ENCODE measurements at places on chromosomes 12 and 14. TPM values are rescaled to one million over a fixed set of nuclear protein-coding genes. Genes with fewer than 3 reads are reported as not detected.

SLC25A3 gene
- total RNA-seq, result 355 TPM

CNTN1 gene
- not detected for total RNA-seq

POC1B gene
- total RNA-seq, result 41.0 TPM

- DNase-seq, result peak; percentile 28
- peak overlapping the region; percentile 41 for H3K27ac ChIP-seq
- no peak overlapping the region for H3K4me3 ChIP-seq
Observed at GRCh38 chr12:108570743-108571608, 8.6 kb downstream of the ISCU start.

DNA sequence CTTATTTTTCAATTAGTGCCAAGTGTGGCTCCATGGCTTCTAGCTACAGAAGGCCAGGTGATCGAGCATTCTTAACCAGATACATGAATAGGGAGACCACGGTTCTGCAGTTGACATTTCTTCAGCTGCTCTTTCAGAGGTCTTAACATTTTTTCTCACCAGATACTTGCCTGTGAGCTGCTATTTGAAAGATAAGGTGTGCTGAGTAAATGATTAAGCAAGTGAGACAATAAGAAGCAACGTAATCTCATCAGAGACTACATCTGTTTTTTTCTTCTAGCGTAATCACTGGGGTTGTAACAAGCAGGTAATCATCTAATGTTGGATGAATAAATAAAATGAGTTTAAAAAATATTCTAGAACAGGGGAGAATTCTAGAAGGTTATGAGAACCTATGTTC is 912.9 kb downstream of the DIO2 start:
- no peak overlapping the region for H3K4me3 ChIP-seq
- no peaks in the 10 kb centered on the region for H3K27me3 ChIP-seq
- no peak overlapping the region for H3K27ac ChIP-seq
- no peaks in the 10 kb centered on the region for H3K36me3 ChIP-seq
- H3K4me1 ChIP-seq, result no peaks in the 10 kb centered on the region

GRCh38 chr14:93804654-93805053 is 16.4 kb upstream of the PRIMA1 start:
- DNase-seq, result no peak
- no peaks in the 10 kb centered on the region for H3K36me3 ChIP-seq
- no peak overlapping the region for H3K27ac ChIP-seq
- H3K4me1 ChIP-seq, result peaks cover 4% of the 10 kb centered on the region
- no peaks in the 10 kb centered on the region for H3K27me3 ChIP-seq

LALBA gene
- not detected for total RNA-seq

DNA sequence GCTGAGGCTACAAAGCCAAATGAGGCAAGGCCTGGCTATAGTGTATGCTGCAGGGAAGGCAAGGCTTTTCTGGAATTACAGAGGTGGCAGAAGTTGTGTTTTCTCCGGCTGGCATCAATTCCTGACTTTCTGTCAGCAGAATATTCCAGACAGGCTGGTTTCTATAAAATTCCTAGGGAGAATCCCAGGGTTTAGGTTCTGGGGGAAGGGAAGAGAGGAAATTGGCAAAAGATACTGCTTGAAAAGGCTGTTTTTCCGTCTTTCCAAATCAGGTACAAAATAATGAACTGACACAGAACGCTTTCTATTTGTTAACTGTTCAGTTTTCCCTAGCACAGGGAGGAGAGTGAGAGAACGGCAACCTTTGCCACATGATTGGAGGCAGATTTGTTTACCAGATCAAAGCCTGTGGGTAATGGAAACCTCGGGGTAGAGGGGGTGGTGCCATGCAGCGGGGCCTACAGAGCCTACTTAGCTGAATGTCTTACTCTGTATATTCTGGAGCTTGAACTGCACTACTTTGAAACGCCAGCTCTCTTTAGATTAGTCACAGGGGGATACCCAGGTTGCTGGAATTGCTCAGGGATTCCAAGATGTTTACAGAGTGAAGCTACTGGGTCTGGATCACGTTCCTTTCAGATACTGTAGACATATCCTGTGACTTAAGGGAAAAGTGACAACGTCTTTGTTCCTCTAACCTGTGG is 65.8 kb upstream of the DACT1 start:
- H3K36me3 ChIP-seq, result no peaks in the 10 kb centered on the region
- peak; percentile 66 for DNase-seq
- peak overlapping the region; percentile 76 for H3K27ac ChIP-seq
- peak overlapping the region; percentile 35 for H3K4me3 ChIP-seq
- no peaks in the 10 kb centered on the region for H3K27me3 ChIP-seq

GRCh38 chr14:75434138-75434889 is 6.5 kb downstream of the JDP2 start:
- no peak overlapping the region for H3K4me3 ChIP-seq
- peaks cover 15% of the 10 kb centered on the region for H3K4me1 ChIP-seq
- H3K36me3 ChIP-seq, result peaks cover 3% of the 10 kb centered on the region
- DNase-seq, result no peak
- H3K27me3 ChIP-seq, result peaks cover 2% of the 10 kb centered on the region

- no peak overlapping the region for H3K27ac ChIP-seq
- peaks cover 2% of the 10 kb centered on the region for H3K27me3 ChIP-seq
Observed at GRCh38 chr14:89833120-89833532, 121.4 kb downstream of the EFCAB11 start.

- no peaks in the 10 kb centered on the region for H3K27me3 ChIP-seq
- H3K4me1 ChIP-seq, result peaks cover 55% of the 10 kb centered on the region
- DNase-seq, result no peak
- H3K27ac ChIP-seq, result peak overlapping the region; percentile 84
- H3K4me3 ChIP-seq, result peak overlapping the region; percentile 28
Observed at GRCh38 chr12:94987801-94988200, 15.7 kb downstream of the NDUFA12 start.

OTX2 gene
- not detected for total RNA-seq

DNA sequence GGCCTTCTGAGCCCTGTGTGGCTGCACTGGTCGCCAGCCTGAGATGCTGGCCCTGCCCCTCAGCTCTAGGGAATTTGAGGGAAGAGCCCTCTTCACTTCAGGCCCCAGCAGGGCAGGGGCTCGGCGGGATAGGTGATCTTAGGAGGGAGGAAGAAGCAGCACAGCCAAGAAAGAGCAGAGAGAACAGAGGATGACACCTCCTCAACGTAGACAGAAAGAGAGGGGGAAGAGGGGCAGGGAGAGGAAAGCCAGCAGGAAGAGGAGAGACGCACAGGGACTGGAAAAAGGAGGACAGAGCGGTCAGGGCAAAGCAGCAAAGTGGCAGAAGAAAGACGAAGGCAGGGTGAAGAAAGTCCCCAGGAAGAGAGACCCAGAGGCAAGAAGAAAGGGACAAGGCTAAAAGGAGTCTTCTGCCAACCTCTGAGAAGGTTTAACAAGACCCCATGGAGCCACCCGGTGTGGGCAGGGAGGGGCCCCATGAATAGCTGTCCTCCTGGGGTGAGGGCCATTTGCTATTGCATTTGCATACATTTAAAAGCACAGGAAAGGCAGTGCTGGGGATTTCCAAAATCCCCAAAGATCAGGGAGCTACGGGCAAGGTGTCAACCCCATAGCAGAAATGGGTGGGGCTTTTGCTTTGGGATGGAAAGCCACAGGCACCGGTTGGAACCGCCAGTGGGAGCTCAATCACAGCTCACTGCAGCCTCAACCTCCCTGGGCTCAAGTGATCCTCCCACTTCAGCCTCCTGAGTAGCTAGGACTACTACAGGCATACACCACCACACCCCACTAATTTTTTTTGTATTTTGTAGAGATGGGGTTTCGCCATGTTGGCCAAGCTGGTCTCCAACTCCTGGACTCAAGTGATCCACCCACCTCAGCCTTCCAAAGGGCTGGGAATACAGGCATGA is 22.7 kb downstream of the CMKLR1 start:
- H3K4me1 ChIP-seq, result peaks cover 41% of the 10 kb centered on the region
- no peaks in the 10 kb centered on the region for H3K36me3 ChIP-seq
- peak overlapping the region; percentile 69 for H3K27ac ChIP-seq
- DNase-seq, result no peak
- H3K27me3 ChIP-seq, result peaks cover 3% of the 10 kb centered on the region
- no peak overlapping the region for H3K4me3 ChIP-seq

GRCh38 chr14:104146651-104147345 is 8.4 kb downstream of the KIF26A start:
- H3K27me3 ChIP-seq, result no peaks in the 10 kb centered on the region
- H3K36me3 ChIP-seq, result no peaks in the 10 kb centered on the region
- H3K4me3 ChIP-seq, result no peak overlapping the region
- H3K27ac ChIP-seq, result no peak overlapping the region

DNA sequence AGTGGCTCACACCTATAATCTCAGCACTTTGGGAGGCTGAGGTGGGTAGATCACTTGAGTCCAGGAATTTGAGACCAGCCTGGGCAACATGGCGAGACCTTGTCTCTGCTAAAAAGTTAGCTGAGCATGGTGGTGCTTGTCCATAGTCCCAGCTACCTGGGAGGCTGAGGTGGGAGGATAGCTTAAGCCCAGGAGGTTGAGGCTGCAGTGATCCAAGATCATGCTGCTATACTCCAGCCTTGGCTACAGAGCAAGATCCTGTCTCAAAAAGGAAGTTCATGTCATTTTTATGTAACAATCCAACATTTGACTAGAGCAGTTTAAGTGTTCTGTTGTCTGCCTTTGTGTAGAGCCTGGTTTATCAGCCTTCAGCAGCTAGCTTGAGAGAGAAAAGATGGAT is 6.2 kb downstream of the OXA1L start:
- peaks cover 60% of the 10 kb centered on the region for H3K36me3 ChIP-seq
- H3K27me3 ChIP-seq, result no peaks in the 10 kb centered on the region
- no peak overlapping the region for H3K27ac ChIP-seq

- DNase-seq, result no peak
- no peaks in the 10 kb centered on the region for H3K4me1 ChIP-seq
- peaks cover 8% of the 10 kb centered on the region for H3K27me3 ChIP-seq
- H3K4me3 ChIP-seq, result no peak overlapping the region
- H3K27ac ChIP-seq, result no peak overlapping the region
Observed at GRCh38 chr14:51513281-51513680, 138.4 kb upstream of the FRMD6 start.

GRCh38 chr12:66808606-66809005 is 129.7 kb upstream of the GRIP1 start:
- no peaks in the 10 kb centered on the region for H3K36me3 ChIP-seq
- H3K27me3 ChIP-seq, result peaks cover 2% of the 10 kb centered on the region
- no peak overlapping the region for H3K4me3 ChIP-seq
- H3K27ac ChIP-seq, result no peak overlapping the region
- H3K4me1 ChIP-seq, result peaks cover 9% of the 10 kb centered on the region
- no peak for DNase-seq

DNA sequence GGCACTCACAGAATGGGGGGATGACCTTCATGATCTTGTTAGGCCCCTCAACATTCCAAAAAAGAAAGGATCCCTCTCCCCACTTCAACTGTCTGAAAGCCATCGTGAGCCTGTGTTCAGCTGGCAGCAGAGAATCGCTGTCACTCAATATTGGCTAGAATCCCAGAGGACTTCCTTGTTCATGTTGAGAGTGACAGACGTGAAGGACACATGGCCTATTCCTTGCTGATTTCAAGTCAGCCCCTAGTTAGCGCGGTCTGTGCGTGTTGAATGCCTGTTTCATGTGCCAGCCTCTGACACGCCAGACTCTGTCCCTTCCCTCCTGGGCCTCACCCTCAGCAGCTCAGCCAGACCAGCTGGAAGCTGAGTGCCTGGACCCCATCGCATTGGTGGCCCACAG is 43.1 kb downstream of the DNAH10 start:
- H3K36me3 ChIP-seq, result no peaks in the 10 kb centered on the region
- peaks cover 9% of the 10 kb centered on the region for H3K27me3 ChIP-seq
- H3K4me1 ChIP-seq, result no peaks in the 10 kb centered on the region
- H3K27ac ChIP-seq, result no peak overlapping the region

DNA sequence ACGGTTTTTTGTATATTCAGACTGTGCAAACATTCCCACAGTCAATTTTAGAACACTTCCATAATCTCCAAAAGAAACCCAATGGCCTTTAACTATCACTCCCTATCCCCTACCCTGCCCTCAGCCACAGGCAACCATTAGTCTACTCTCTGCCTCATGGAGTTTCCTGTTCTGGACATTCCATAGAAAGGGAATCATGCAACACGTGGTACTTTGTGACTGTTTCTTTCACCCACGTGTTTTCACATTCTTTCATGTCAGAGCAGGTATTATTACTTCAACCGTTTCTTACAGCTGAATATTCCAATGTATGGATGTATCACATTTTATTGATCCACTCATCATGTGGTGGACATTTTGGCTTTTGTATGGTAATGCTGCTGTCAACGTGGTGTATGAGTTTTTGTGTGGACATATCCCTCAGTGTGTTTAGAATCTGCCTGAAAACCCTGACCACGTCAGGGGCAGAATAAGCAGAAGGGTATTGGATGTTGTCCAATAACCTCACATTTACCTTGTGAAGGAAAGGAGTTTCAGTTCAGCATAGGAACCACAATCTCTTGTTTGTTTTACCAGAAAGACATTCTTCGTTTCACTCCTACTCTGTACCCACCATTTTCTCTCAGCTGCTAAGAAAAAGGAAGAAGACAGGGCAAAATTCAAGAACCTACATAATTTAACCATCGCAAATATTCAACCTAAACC is 107.5 kb upstream of the DYRK2 start:
- no peak for DNase-seq
- no peak overlapping the region for H3K27ac ChIP-seq
- H3K4me3 ChIP-seq, result no peak overlapping the region
- H3K27me3 ChIP-seq, result no peaks in the 10 kb centered on the region
- peaks cover 17% of the 10 kb centered on the region for H3K4me1 ChIP-seq

DNA sequence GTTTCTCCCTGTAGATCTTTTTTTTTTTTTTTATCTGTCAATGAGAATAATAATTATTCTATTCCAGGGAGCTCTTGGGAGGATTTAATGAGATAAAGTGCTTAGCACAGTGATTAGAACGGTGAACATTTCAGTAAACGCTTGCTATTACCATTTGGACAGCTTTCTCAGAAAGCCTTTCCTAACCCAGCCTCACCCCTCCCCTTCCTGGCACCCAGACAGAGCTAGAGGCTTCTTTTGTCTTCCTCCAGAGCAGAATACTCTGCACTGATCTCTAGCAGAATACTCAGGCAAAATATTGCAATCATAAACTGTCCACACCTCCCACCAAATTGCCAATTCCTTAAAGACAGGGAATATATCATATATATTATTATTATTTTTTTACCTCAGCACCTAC is 66.6 kb downstream of the ERGIC2 start:
- DNase-seq, result no peak
- H3K4me1 ChIP-seq, result peaks cover 11% of the 10 kb centered on the region
- no peaks in the 10 kb centered on the region for H3K27me3 ChIP-seq

- no peak overlapping the region for H3K4me3 ChIP-seq
- H3K27ac ChIP-seq, result no peak overlapping the region
- no peaks in the 10 kb centered on the region for H3K27me3 ChIP-seq
- no peaks in the 10 kb centered on the region for H3K36me3 ChIP-seq
Observed at GRCh38 chr14:56664811-56665421, 85.3 kb downstream of the TMEM260 start.

SLC17A8 gene
- not detected for total RNA-seq
